ENCODE measurements at places on chromosomes 6 and 20.

- no peaks in the 10 kb centered on the region for H3K27me3 ChIP-seq
- peaks cover 14% of the 10 kb centered on the region for H3K4me1 ChIP-seq
- DNase-seq, result no peak
- no peak overlapping the region for H3K27ac ChIP-seq
- no peaks in the 10 kb centered on the region for H3K36me3 ChIP-seq
Observed at GRCh38 chr6:84665401-84665800, 99.0 kb downstream of the TBX18 start.

DNA sequence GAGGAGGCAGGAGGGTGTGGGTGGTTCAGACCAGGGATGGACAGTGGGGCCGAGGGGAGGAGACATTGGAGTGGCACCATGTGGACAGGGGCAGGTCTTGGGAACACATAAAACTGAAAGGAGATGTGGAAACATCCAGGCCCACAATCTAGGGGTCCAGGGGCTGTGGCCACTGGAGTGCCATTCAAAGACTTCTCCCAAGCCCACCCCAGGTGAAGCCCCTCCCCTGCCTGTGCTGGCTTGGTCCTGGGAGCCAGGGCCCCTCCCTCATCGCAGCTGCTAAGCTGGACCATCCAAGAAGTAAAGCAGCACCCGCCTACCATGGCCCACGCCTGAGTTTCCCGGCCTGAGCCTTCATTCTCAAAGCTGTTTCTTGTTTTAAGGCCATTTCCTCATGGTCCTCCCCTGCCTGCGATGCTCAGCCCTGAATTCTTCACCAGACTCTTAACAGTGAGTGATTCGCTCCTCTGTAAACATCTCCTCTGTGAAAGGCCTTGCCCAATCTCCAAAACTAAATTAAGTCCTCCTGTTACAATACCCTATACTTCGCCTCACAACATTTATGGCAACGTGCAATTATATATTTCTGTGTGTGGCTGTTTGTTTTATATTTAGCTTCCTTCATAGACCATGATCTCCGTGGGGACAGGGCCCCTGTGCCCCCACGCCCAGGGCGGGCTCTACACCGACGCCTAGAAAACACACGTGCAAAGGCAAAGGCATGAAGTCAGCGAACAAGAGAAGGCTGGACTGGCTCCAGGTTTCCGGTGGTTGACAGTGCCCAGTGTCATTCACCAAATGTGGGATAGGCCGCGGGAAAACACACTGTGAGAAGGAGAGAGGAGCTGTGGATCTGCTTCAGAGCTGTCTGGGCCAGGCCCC, 267.8 kb downstream of the ERMARD start:
- H3K27ac ChIP-seq, result no peak overlapping the region
- peaks cover 13% of the 10 kb centered on the region for H3K4me1 ChIP-seq
- H3K27me3 ChIP-seq, result peaks cover 18% of the 10 kb centered on the region
- no peak overlapping the region for H3K4me3 ChIP-seq
- DNase-seq, result no peak

DNA sequence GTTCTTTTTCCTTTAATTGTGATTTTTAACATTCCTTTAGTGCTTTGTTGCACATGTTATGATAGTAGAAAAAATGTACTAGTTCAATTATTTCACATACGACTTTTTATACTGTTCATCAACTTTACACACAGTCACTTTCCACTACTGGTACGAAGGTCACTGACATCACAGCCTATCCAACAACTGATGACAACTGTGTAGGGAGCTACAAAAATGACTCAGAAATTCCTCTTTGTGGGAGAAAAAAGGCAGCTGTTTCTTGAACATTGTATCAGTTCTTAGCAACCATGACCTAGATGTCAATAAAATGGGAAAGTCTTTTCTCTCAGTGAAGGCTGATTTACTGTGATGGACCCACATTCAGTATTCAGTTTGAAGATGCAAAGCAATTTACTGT, 7.0 kb upstream of the ID4 start:
- no peak for DNase-seq
- H3K36me3 ChIP-seq, result no peaks in the 10 kb centered on the region
- no peaks in the 10 kb centered on the region for H3K4me1 ChIP-seq
- no peaks in the 10 kb centered on the region for H3K27me3 ChIP-seq

GRCh38 chr6:17418281-17419188, 25.1 kb downstream of the CAP2 start:
- DNase-seq, result no peak
- no peaks in the 10 kb centered on the region for H3K36me3 ChIP-seq
- H3K4me3 ChIP-seq, result no peak overlapping the region
- peaks cover 19% of the 10 kb centered on the region for H3K27me3 ChIP-seq

GRCh38 chr20:46242390-46242789, 65.9 kb downstream of the CDH22 start:
- no peak overlapping the region for H3K4me3 ChIP-seq
- H3K27ac ChIP-seq, result no peak overlapping the region
- H3K27me3 ChIP-seq, result peaks cover 15% of the 10 kb centered on the region
- H3K36me3 ChIP-seq, result no peaks in the 10 kb centered on the region

- no peaks in the 10 kb centered on the region for H3K4me1 ChIP-seq
- no peaks in the 10 kb centered on the region for H3K36me3 ChIP-seq
- H3K4me3 ChIP-seq, result no peak overlapping the region
- no peaks in the 10 kb centered on the region for H3K27me3 ChIP-seq
- no peak overlapping the region for H3K27ac ChIP-seq
Observed at GRCh38 chr6:113995634-113996033, 24.7 kb upstream of the HDAC2 start.

GRCh38 chr6:43724914-43725642, 37.5 kb upstream of the MRPS18A start:
- H3K36me3 ChIP-seq, result no peaks in the 10 kb centered on the region
- peak; percentile 96 for DNase-seq
- H3K4me1 ChIP-seq, result peaks cover 24% of the 10 kb centered on the region
- H3K27ac ChIP-seq, result peak overlapping the region; percentile 68

DNA sequence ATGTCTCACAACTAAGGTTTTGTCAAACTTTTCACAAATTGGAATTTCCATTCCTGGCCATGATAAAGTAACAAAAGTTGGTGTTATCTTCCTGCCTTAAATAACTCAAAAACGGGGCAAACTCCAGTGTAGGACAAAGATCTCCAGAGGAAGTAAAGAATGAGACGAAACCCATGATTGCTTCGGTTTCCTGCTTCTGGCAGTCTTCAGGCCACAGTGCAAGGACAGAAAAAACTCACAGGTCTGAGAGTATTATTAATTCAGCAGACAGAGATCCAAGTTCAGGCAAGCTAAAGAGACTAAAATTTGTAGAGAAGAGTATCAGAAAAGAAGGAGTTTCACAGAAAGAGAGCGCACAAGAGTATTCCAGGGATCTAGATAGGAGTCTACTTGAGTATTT, 64.8 kb upstream of the RCAN2 start:
- no peaks in the 10 kb centered on the region for H3K36me3 ChIP-seq
- no peaks in the 10 kb centered on the region for H3K4me1 ChIP-seq
- no peak overlapping the region for H3K27ac ChIP-seq
- H3K27me3 ChIP-seq, result no peaks in the 10 kb centered on the region
- no peak for DNase-seq
- H3K4me3 ChIP-seq, result no peak overlapping the region

- no peak for DNase-seq
- H3K4me3 ChIP-seq, result no peak overlapping the region
- H3K36me3 ChIP-seq, result no peaks in the 10 kb centered on the region
- no peak overlapping the region for H3K27ac ChIP-seq
Observed at GRCh38 chr6:16089232-16090062, 39.4 kb upstream of the MYLIP start.

DNA sequence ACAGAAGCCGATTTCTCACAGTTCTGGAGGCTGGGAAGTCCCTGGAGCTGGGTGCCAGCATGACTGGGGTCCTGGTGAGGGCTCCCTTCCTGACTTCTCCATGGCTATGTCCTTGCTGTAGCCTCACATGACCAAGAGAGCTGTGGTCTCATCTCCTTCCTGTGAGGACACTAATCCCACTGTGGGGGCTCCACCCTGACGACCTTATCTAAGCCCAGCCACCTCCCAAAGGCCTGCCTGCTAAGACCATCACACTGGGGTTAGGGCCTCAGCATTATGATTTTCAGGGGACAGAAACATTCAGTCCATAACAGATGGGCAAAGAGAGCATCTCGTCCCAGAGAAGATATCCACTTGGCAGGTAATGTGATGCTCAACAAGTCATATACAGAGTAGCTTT, 16.8 kb downstream of the RPP40 start:
- peak; percentile 58 for DNase-seq
- H3K27ac ChIP-seq, result peak overlapping the region; percentile 51
- peaks cover 39% of the 10 kb centered on the region for H3K4me1 ChIP-seq
- no peak overlapping the region for H3K4me3 ChIP-seq
- H3K27me3 ChIP-seq, result no peaks in the 10 kb centered on the region

GRCh38 chr6:148591656-148592055, 155.2 kb upstream of the UST start:
- no peak for DNase-seq
- no peaks in the 10 kb centered on the region for H3K27me3 ChIP-seq
- no peaks in the 10 kb centered on the region for H3K36me3 ChIP-seq
- H3K4me3 ChIP-seq, result no peak overlapping the region

Measured in K562 (cell line).